ENCODE measurements at places on chromosomes 13 and 19.
A peak's percentile ranks its signal among the peaks of the same experiment; 100 is the strongest.

- no peak for ATAC-seq
These were observed 79.0 kb upstream of the SLC7A1 start for GRCh38 chr13:29674532-29674931.

DNA sequence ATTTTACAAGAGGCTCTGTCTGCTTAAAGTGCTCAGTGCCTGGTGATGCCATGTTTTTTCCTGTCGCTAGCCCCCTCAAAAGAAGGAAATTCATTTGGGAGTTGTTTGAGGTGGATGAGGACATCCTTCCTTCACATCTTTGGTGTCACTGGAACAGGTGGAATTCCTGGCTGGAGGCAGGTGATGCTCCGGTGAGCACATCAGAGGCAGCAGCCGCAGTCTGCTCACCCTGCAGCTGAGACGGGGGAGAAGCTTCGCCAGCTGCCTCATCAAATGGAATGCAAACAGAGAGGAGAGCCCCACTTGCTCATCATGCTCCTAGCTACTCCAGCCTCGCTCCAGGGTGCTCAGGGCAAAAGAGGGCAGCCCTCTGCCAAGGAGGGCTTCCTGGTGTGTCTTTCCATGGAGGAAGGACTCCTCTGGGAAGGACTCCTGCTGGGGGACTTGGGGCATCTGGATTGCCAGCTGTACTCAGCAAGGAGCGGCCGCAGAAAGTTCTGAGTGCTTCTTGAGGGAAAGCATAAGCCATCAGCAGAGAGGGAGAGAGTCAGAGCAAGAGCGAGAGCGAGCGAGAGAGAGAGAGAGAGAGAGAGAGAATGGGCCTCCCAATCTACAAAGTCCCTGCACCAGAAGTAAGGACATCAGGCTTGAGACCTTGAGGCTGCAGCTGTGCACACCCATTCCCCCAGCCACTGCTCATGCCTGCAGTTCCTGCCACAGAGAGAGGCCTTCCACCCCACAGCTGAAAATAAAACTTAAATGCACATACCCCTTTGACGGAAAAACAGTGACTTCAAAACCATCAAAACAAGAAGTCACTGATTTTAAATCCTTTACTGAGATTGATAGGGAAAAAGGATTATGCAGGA, 74.3 kb upstream of the UBL3 start:
- ATAC-seq, result no peak

GRCh38 chr19:44635581-44636438, 7.9 kb upstream of the PVR start:
- no peak for ATAC-seq

GRCh38 chr13:94579063-94579462, 16.9 kb downstream of the TGDS start:
- no peak for ATAC-seq

GRCh38 chr13:31896427-31896826, 135.1 kb upstream of the FRY start:
- ATAC-seq, result peak; percentile 39

DNA sequence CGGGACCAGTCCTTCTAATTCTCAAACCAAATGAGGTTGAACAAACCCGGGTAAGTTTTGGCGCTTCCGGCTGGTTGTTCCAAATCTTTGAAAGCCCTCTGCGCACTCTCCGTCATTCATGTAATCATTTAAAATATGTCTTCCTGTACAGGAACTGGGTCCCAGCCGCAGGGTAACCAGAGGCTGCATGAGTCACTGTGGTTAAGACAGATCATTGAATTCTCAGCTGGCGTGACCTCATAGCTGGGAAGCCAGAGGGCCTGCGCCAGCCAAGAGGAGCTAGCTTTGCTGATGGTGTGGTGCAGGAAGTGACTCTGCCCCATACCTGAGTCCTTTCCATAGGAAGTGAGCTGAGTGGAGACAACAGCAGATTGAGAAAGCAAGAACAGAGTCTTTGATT, 135.2 kb downstream of the TSHZ3 start:
- ATAC-seq, result peak; percentile 95

GRCh38 chr13:45892513-45892912, 41.0 kb upstream of the SIAH3 start:
- no peak for ATAC-seq

All from activated T-helper 17 cell treated with anti-CD3 and anti-CD28 coated beads, Interleukin-2, amount 50 U/mL, for 72 hours (primary cell).